Mesendoderm (in vitro differentiated cells): ENCODE measurements at places on chromosomes 3 and 15.
A peak's percentile ranks its signal among the peaks of the same experiment; 100 is the strongest.

- DNase-seq = peak; percentile 72
Measured at GRCh38 chr3:172155897-172156585, 116.7 kb downstream of the FNDC3B start.

DNA sequence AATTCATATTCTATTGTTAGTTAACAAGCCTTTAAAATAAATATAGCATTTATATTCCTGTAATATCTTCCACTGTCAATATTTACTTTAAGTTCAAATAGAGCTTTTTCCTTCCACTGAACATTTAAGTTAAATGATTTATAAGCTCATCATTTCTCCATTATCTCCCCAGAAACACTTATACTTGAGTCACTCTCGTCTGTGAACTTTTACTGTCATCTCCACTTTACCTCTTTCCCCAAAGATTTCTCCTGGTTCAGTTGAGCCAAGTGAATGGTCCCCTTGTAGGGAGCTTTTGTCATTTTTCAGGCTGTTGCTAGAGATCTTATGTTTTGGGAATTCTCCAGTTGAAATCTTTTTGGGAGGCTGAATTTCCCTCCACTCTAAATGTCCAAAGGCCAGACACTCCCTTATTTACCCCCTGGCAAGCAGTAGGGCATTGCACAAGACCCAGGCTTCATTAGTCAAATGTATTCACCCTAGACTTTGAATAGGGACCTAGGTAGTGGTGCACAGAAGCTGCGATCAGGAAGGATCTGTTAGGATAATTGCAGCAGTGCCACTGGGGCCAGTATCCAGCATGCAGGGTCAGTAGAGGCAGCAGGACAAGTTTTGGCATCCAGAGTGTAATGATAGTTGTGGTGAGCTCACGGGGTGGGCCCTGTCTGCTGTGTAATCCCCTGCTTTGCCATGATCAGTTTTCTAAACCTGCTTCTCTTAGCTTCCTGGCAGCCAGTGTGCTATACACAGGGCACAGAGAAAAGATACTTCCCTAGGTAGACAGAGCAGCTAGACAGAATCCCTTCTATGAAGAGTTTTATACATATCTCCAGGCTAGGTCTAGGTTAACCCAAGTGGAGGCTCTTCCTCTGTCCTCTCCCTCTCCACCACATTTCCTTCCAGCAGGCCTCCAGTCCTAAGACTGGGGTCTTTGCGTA lies 356.5 kb upstream of the SLCO3A1 start:
- no peak for DNase-seq

DNA sequence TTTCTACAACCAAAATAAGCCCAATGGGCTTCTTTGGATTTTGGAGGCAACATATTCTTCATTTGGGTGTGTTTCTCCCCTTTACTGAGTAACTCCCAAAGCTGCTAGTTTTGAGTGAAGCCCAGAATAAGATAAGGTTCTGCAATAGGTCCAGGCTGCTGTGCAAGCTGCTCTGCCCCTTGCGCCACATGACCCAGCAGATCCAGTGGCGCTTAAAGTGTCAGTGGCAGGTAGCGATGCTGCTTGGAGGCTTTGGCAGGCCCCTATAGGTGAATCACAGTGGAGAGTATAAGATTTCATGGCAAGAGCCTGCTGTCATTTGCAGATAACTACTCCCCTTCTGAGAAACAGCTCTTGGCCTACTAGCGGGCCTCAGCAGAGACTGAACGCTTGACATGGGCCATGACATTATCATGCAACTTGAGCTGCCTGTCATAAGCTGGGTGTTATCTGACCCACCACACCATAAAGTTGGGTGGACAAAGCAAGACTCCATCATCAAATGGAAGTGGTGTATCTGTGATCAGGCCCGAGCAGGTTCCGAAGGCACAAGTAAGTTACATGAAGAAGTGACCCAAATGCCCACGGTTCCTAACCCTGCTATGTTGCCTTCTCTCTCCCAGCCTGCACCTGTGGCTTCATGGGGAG lies 88.4 kb upstream of the OXTR start:
- DNase-seq = no peak

DNA sequence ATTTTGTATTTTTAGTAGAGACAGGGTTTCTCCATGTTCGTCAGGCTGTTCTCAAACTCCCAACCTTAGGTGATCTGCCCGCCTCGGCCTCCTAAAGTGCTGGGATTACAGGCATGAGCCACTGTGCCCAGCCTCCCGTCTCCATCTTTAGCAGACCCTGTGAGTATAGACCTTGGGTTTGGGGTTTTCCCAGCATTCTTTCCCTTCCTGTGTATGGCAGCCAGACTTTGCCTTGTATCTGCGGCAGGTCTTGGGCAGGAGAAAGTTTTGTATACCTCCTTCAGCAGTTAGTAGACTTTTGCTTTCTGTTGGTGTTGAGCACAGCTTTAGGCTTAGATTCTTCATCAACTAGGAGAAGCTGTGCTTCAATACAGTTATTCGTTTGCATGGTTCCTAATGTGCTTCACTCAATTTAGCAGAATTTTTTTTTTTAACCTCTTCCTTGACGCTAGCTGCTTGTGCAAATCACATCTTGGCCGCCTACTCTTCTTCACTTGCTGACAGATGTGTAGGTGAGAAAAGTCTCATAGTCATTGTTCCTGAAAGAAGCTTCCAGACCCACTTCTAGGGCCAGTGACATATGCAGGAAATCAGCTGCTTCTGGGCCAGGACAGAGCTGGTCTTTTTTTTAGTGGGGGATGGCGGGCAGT lies 38.4 kb downstream of the MAP2K1 start:
- DNase-seq = no peak

- DNase-seq = no peak
Measured at GRCh38 chr3:144746631-144747030, 775.0 kb downstream of the DIPK2A start.

DNA sequence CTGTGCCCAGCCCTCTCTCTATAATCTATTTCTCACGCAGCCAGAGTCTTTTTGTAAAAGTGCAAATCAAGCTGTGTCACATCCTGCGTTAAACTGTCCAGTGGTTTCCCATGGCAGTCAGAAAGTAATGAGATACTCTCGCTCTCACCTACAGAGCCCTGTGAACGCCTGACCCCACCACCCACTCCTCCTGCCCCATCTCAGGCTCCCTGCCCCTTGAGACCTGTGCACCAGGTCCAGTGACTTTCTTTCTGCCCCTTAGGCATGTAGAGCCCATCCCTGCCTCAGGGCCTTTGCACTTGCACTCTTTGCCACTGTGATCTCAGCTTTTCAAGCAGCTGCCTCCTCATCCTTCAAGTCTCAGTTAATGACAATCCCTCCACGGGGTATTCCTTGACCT lies 58.3 kb upstream of the RASGRP1 start:
- no peak for DNase-seq

DNA sequence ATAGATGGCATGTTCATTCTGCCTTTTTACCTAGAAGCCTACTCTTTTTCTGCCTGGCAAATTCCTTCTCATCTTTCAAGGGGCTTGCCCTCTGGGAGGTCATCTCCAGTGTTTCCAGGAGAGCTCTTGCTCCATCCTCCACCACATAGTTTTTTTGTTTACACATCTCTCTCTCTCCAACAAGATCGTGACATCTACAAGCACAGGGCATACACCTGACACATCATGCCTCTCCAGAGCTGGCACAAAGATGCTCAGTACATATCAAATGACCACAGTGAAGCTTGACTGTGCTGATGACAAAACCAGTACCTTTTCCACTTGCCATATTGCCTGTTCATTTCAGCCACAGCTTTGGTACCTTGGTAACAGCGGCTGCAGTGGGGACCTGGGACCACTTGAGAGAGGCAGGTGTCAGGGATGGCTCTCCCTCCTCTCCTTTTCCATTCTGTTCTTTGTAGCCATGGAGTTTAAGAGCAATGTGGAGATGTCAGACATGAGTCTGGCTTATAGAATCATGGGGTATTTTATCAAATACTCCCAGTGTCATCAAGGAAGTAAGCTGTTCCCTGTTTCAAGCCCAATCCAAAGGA lies 15.4 kb downstream of the ALPK3 start:
- DNase-seq = no peak

DNA sequence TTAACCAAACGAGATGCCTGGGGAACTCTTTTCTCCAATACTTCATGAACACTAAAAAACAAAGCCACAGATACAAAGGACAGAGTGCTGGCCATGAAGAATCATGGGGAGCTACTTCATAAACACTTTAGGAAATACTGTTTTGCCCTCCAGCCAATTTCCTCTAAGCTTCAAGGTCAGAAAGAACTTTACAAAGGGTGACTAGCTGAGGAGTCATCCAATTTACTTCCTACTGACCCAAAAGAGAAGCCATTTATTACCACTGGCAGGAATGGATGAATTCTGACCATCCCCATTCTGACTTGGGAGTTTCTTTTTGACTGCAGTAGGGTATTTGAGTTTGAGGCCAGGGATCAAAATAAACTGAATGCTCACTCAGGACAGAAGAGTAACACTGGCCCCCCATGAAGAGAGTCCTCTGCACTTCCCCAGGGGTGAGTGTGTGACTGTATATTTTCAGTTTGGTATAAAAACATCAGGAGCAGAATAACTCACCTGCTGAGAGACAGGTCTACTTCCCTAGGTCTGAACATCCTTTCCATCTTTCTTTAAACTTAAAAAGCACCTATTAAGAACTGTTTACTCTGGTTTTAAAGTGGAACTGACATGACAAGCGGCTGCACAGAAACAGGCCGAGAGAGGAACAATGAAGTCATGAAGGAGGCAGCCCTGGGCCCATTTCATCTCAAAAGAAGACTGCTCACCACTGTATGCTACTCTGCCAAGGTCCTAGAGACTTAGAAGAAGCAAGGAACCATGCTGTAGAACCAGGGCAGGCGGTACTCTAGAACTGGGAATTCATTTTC lies 203.6 kb downstream of the TNIK start:
- DNase-seq = no peak

DNA sequence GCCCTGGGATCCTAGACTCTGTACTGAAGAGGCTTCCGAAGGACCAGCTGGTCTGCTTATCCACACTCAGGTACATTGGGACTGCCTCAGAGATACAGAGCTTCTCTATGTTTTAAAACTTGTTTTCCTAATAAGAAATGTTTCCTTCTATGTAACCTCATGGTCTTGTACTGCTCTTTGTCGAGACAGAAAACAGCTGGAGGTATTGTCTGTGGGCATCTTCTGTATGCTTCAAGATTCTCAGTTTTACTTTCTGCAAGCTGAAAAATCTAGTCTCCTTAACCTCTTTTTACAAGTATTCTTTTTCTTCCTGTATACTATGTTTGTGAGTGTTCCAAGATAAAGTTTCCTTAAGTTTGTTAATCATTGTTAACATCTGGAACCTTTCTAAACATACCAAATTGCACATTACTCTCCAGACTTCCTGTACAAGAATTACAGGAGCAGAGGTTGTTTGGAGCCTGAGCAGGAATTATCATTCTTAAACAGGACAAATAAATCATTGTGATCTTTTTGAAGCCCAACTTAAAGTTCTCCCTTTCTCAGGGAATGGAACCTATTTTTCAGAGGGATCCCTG lies 358.3 kb upstream of the CFAP20DC start:
- no peak for DNase-seq

DNA sequence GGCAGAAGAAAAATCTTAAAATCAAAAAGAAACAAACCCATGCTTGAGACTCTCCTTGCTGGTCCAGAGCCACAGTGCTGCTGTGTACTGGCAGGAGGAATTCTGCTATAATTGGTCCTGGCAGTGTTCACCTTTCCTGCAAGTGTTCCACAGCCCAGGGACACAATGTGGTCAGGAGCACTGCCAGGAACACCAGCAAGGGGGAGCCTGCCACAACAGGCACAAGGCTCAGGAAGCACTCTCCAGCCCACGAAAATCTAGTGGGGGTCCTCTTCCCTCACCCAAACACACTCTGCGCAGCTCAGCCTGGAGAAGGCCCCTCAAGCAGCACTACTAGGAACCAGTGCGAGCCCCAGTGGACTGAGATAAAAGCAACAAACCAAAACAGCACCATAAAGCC lies 92.9 kb downstream of the UBE3A start:
- peak; percentile 70 for DNase-seq

DNA sequence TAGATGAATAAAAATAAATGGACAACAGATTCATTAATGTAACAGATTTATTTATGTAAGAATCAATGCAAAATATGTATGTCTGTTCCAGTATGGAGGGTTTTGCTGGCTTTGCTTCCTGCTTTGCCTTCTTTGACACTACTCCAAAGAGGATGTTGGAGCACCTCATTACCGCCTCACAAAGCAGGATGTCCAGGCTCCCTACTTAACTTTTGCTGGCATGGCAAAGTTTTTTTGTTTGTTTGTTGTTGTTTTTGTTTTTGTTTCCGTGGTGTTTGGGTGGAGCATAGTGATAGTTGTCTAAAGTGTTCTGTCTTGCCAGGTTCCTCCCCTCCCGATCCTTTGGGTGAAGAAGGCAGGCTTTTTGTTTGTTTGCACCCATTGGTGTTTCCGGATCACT lies 38.7 kb downstream of the DIPK2A start:
- peak; percentile 78 for DNase-seq
